Foreskin fibroblast (primary cell): ENCODE measurements at places on chromosomes 3 and 15.

DNA sequence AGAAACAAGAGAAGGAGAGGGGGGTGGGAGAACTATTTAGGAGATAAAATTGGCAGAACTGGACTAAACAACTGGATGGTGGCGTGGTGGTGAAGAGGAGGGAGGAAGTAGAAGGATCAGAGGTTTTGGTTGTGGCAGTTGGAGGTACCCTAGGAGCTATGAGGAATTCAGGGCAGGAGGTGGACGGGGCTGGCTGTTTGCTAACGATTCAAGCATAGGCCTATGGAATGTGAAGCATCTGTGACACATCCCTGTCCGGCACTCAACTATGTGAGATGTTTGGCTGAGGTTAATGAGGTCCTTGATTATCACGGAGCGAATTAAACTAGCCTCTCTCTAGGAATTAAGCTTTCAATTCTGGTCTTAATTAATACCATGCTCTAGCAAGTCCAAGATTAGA lies 13.5 kb downstream of the TARS3 start:
- DNase-seq: peak; percentile 64

DNA sequence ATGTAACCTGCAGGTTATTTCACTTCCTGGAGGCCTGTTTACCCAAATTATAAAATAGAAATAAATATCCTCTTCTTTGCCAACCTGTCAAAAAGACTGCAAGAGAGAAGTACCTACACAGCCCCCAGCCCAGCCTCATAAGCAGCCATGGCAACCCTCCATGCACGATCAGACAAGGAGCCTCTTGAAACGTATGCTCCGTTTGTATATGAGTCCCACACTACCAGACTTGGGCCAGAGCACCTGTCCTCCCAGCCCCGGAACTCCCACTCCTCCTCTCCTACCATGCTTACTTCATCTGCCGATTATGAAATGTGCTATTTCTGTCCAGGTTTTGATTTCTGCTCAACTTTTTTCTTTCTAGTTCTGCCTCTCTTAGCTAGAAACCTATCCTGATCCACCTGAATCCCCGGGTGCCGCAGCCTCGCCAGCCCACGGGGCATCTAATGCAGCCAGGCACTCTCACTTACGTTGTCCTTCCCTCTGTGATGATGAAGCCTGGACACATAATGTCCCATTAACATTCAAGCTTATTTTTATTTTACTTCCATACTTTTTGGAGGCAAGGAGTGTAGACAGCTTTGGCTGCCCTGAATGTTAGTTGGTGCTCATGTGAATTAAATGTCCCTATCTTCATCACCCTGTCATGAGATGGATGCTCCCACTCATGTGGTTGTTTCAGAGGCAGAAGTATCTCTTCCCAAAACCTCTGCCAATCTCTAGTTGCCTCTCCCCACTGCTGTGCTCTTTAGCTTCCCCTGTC lies 73.8 kb downstream of the MB21D2 start:
- no peak for DNase-seq

GRCh38 chr3:142029052-142029642 lies 120.2 kb downstream of the TFDP2 start:
- no peak for DNase-seq

GRCh38 chr3:194076475-194076874 lies 59.5 kb upstream of the HES1 start:
- DNase-seq: no peak

- DNase-seq: no peak
Observed at GRCh38 chr3:61778095-61778494, 216.7 kb downstream of the PTPRG start.

DNA sequence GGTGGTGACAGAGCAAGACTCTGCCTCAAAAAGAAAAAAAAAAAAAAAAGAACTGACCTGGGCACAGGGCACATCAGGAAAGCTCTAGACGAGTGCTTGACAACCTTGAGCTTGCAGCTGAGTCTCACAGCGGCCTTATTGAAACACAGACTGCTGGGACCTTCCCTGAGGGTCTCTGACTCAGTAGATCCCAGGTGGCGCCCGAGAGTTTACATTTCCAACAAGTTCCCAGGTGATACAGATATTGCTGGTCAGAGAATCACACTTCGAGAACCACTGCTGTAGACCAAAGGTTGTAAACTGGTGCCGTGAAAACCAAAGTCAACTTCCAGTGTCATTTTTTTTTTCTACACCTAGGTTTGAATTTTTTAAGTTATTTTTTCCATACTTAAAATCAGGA lies 573.2 kb upstream of the MDFIC2 start:
- DNase-seq: no peak

DNA sequence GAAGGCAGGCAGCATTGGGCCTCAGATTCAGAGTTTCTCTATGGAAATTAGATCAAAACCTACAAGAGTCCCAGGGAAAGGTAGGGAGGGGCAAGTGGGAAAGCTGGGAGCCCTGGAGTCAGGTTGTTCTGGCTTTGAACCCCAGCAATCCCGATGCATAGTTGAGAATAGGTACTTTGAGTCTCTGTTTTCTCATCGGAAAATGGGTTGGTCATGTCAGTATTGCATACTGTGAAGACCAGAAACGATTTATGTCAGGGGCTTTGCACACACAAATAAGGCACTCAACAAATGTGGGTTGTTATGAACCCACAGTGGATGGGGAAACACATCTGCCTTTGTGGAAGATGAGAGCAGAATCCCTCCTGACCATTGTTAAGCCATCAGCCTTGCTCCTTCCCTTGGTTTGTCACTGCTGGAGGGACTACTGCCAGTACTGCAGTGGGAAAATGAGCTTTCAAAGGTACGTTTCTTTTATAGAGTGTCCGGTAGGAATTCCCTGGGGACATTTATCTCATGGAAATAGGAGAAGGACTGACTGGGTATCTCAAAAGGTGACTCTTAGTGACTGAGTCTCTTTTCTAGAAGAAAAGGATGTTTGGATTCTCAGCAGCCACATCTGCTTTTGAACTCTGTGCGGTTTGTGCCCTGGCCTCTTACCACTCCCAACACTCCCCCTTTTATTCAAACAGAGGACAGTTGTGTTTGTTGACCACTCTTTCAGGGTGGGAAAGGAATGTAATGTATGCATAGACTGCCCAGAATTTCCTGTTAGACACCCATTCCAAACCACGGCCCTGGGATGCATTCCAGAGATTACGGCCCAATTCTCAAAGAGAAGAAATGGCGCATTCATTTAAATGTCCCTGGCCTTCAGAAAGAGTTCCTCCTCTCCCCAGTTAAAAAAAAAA lies 54.6 kb upstream of the VILL start:
- peak; percentile 91 for DNase-seq

GRCh38 chr15:80070840-80071239 lies 11.4 kb downstream of the ZFAND6 start:
- no peak for DNase-seq

DNA sequence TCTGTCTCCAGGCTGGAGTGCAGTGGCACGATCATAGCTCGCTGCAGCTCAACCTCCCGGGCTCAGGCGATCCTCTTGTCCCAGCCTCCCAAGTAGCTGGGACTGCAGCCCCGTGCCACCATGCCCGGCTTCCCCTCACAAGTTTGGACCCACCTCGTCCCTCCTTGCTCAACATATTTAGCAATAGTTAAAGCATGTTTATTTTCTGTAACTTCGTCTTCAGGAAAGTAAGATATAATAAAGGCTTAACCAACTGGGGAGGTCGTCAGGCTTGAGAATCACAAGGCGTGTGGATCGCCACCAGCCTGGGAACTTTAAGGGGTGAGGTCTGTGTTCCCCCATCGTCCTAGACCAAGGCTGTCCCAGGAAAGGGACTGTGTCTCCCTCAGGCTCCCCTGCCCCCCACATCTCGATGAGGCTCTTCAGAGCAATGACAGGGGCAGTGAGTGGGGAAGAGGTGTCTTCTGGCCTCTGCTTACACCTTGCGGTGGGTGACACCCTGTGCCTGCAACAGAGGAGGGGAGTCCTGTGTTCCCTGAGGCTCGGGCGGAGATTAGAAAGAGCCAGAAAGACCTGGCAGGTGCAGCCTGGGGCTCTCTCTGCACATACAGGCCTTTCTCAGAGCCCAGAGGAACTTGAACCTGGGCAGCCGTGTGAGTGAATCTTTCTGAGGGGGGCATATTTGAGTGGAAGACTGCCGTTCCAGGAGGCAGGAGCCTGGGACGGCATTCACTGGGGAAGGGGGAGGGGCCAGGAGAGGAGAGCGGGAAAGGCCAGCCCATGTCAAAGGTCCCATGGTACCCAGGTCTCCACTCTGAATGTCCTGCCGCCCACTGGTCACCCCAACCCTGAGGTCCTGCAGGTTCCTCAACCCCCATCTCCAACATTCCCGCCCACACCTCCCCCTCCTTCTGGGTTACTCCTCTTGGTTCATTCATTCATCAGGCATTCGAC lies 152.3 kb downstream of the SMAD6 start:
- DNase-seq: no peak

- no peak for DNase-seq
Observed at GRCh38 chr3:174959556-174960065, 100.5 kb downstream of the NAALADL2 start.

- no peak for DNase-seq
Observed at GRCh38 chr3:125055331-125055912, 375 bp downstream of the HEG1 start.

- DNase-seq: no peak
Observed at GRCh38 chr15:40427188-40427587, 13.6 kb upstream of the BAHD1 start.

GRCh38 chr3:10513306-10513705 lies 7.9 kb upstream of the ATP2B2 start:
- DNase-seq: no peak

GRCh38 chr3:161239700-161240099 lies 18.6 kb downstream of the NMD3 start:
- no peak for DNase-seq

DNA sequence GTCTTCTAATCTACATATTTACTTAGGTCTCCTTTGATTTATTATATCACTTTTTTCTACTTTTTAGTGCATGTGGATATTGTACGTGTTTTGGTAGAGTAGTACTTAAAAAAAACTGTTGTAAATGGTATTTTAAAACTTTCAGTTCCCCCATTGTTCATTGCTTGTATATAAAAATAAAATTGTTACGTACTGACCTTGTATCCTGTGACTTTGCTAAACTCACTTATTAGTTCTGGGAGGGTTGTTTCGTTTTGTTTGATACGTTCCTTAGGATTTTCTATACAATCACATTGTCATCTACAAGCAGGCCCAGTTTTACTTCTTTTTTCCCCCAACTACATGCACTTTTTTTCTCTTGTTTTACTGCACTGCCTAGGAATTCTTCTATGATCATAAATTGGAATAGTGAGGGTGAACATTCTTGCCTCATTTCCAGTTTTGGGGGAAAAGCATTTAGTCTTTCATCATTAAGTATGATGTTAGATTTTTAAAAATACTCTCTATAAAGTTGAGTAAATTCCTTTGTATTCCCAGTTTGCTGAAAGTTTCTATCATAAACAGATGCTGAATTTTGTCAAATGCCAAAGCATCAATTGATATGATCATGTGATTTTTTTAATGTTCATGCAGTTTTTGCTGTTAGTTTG lies 33.5 kb upstream of the ACKR4 start:
- no peak for DNase-seq

DNA sequence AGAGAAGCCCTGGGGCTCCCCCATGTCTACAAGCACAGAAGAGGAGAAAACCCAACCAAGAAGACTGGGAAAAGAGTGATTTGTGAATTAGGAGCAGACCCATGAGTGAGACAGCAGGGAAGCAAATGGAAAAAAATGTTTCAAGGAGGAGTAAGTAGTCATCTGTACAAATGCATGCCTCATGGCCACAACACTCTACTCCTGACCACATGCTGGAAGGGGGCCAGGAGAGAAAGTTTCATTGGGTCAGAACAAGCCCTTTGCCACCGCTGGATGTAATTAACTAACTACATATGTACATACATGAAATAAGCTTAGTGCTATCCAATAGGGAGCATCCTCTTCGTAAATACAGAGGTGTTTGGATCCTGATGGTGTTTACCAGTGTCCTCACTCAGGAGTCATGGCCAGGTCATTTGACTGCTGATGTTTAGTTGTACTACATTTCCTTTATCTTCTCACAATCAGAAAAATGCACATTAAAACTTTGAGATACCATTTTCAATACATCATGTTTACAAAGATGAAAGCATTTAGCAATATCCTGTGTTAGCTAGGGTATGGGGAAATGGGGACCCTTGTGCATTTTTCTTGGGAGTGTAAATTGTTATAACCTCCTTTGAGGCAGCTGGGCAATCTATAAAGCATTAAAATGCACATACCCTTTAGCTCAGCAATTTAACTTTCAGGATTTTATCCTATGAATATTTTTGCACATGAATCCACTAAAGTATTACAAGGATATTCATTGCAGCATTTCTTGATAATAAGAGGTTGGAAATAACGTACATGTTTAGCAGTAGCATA lies 27.1 kb downstream of the CLRN1 start:
- peak; percentile 92 for DNase-seq

DNA sequence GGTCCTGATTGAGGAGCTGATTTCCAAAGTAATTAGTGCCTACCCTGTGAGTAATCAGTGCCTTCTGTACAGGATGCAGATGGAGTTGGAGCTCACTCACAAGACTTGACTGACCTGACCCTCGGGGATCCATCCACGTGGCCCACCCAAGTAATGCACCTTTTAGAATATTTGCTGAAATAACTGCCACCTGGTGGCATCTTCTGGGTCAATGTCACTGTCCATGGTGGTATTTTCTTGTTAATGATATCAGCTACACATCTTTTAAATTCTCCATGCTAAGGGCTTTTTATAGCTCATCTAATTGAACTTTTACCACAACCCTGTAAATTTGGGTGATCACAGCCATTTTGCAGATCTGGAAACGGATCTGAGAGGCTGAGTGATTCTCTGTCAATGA lies 74.3 kb upstream of the ANKRD34C start:
- DNase-seq: no peak
